Effector memory CD4-positive, alpha-beta T cell (primary cell): ENCODE measurements at places on chromosomes 13 and 19.

GRCh38 chr19:10478476-10478875 is 24.7 kb downstream of the KEAP1 start:
- no peak for DNase-seq

DNA sequence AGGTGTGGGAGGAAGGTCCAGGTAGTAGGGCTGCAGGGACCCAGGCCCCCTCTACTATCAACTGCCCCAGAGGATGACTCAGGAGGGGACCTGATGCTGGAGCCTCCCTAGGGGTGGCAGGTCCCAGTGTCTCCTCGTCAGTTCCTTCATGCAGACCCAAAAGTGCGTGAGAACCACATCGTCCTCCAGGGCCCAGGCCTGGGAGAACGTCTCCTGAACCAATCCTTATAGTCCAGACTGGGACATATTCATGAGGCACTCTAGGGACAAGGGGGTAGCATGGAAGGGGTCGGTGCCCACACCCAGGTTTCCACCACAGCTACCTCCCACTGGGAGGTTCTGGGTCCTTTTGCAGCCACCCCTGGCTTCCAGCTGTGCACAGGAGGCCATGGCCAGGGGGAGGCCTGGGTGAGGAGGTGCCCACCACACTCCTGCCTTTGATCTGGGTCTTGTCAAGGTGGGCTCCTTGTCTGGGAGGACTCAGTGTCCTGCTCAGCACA is 38.0 kb upstream of the TPM4 start:
- DNase-seq = no peak

DNA sequence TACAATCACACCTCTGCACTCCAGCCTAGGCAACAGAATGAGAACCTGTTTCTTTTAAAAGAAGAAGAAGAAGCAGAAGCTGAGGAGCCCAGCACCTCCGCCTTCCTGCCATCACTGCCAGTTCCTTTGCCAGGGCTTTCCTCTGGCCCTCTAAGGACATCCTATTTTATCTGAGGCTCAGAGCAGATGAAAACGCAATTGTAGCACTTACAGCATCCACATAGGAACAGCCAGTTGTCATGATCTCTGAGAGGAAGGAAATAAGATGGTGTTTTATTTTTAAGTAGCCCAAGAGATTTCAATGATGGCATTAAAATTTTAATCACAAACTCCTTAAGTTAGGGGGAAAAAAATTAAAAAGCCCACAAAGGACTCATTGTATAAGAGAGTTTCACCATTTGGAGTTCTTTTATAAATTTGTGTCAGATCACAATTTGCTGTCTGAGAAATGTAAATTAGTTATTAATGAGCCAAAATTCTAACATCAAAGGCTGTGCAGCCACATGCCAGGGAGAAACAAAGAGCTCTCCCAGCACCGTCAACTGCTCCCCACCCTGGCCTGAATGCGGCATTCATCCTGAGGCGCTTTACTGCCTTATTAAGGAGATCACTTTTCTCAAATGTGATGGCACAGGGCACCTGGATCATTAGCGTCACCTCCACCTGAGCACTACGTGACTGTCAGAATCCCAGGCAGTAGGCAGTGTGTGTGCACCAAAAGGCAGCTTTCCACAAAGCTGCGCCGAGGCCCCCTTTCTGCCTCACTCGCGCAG is 393.0 kb downstream of the FOXO1 start:
- DNase-seq = no peak

DNA sequence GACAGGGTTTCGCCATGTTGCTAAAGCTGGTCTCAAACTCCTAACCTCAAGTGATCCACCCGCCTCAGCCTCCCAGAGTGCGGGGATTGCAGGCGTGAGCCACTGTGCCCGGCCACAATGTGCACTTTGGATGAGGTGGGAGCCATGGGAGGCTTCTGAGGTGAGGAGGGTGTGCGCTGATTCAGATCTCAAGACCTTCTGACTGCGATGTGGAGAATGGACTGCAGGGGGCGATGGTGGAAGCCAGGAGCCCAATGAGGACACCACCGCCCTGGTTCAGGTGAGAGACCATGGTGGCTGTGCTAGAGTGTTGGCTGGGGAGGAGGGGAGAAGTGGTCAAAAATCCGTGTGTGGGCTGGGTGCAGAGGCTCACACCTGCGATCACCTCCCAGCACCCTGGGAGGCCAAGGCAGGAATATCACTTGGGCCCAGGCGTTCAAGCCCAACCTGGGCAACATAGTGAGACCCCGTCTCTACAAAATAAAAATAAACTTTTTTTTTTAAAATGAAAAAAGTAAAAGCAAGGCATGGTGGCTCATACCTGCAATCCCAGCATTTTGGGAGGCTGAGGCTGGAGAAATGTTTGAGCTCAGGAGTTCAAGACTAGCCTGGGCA is 5.6 kb downstream of the INAFM1 start:
- DNase-seq = no peak

DNA sequence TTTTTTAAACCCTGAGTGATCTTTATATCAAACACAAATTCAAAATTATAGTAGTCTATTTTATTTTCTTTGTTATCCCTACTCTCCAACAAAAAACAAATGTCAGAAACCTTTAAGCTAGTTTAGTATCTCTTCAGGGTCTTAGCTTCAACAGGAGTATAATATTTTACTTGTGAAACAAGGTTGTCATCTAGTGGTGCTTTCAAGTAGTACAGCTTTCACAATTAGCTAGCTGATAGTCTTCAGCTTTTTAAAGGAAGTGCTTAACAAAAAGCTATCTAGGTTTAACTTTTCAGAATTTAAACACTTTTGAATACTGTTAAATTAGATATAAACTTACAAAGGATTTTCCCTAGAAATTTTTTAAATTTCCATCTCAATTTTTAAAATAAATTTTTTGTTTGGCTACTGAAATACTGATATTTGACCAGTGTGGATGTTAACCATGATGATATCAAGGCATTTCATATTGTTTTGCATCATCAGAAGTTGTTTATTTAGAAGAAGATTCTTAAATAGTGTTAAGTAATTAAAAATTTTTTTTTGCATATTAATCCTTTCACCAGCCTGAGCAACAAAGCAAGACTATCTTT is 34.2 kb downstream of the TDRD3 start:
- DNase-seq = no peak

GRCh38 chr19:13986348-13986904 is 19.7 kb downstream of the RFX1 start:
- DNase-seq = peak; percentile 99

- DNase-seq = no peak
Measured at GRCh38 chr13:45385320-45385719, 32.9 kb downstream of the SLC25A30 start.

GRCh38 chr13:43026262-43026661 is 2.9 kb downstream of the DNAJC15 start:
- DNase-seq = no peak

DNA sequence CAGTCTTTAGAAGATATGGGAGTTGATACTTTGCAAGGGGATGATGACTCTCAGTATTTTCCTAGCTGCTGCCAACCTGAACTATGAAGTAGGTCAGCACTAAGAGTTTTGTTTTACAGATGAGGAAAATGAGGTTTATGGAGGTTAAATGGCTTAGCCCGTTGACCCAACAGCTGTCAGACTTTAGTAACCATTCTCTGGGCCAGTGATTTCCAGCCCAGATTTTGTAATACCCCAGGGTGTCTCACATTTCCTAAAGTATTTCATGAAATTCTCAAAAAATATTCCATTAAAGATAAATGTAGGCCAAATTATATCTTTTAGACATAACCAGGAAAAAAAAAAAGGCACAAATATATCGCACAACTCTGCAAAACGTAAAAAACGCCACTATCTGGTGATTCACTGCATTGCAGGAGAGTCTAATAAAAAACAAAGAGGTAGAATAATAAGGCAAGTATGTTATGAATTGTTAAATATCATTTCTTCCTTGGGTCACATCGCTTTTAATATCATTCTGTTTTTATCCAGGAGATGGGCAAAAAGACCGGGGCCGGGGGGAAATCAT is 112.5 kb downstream of the DACH1 start:
- no peak for DNase-seq

DNA sequence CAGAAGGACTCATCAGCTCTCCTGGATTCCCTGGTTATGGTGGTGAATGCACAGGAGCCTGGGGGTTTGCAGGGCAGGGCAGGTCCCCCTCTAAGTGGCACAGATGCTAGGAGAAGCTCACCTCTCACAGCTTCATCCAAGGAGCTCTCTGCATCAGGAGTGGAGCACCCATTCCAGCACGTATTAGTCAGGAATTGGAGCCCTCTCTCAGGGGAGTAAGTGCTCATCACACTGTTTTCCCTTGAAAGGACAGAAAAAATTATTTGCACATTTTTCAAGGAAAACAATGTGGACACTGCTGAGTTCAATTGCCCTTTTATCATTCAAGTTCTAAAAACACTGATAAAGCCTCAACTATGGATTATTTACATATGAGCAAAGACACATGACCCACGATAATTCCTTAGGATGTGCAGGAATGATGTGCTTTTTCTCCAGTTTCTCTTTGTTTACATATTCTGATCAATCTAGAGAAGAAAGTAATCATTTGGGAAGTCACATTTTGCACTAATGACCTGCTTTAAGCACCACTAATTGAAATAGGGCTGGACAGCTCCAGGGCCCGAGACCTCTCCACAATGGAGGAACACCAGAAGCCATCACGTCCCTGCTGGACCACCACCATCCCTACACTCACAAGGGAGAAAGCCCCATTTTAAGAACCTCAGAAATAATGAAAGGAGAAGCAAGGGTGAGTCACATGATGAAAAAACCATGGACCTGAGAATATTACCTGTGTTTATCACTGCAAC is 40.6 kb downstream of the SOHLH2 start:
- DNase-seq = no peak

- no peak for DNase-seq
Measured at GRCh38 chr13:31361673-31362072, 161.9 kb downstream of the B3GLCT start.

DNA sequence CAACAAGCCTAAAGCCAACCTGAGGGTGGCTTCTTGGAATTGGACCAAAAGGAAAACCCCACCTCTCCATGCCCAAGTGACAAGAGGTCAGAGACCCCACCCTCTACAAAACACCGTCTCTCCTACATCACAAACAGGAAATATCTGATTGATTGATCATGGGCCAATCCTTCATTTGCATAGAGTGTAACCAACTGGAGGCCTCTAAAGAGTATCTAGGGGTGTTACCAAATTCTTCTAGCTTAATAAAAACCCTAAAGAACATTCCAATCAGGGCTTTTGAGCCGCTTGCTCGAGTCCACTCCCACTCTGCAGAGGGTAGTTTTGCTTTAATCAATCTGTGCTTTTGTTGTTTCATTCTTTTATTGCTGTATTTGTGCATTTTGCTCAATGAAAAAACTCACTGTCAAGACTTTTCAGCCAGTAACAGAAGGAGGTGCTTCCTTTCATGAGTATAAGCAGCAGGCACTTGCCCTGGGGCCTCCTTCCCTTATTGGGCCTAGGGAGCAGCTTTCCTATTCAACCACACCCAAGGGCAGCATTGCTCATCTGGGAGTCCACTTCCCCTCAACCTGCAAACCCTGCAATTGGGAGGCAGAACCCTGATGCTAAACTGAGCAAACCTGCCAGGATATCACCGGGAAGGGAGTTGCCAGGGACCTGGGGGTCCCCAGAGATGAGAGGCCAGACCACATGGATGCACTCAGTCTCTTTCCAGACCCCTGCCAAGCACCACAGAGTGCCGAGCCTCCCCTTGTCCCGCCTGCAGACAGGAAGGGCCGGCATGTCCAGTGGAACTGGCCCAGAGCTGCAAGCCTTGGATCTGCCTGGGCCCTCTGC is 154.3 kb upstream of the VSTM2B start:
- DNase-seq = no peak

DNA sequence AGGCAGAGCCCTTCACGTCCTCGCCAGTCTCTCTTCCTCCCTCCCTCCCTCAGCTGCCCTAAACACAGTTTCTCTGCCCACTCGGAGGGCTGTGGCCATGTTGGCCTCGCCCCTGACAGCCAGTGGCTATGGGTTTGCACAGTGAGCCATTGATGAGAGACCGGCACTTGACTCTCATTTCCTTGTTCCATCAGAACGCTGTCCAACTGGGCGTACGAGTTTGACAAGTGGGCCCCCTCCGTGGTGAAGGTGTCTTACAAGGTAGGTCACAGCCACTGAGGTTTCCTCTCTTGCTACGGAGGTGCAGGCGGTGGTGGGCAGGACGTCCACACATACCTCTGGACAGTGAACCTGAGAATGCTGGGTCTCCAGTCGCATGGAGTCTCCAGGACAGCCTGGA is 57.9 kb downstream of the SMARCA4 start:
- no peak for DNase-seq

- no peak for DNase-seq
Measured at GRCh38 chr19:31597616-31598015, 248.4 kb upstream of the TSHZ3 start.

DNA sequence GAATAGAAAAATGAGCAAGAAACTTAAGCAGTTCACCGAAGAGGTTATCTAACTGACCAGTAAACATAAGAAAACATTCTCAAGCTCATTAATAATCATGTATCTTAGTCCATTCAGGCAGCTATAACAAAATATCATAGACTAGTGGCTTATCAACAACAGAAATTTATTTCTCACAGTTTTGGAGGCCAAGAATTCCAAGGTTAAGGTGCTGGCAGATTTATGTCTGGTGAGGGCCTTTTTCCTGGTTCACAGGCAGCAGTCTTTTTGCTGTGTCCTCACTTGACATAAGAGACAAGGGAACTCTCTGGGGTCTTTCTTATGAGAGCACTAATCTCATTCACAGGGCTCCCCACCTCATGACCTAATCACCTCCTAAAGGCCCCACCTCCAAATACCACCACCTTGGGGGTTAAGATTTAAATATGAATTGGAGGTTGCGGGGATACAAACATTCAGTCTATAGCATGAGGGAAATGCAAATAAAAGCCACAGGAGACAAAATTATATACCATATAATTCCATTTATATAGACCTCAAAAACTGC is 123.6 kb downstream of the ZAR1L start:
- no peak for DNase-seq

DNA sequence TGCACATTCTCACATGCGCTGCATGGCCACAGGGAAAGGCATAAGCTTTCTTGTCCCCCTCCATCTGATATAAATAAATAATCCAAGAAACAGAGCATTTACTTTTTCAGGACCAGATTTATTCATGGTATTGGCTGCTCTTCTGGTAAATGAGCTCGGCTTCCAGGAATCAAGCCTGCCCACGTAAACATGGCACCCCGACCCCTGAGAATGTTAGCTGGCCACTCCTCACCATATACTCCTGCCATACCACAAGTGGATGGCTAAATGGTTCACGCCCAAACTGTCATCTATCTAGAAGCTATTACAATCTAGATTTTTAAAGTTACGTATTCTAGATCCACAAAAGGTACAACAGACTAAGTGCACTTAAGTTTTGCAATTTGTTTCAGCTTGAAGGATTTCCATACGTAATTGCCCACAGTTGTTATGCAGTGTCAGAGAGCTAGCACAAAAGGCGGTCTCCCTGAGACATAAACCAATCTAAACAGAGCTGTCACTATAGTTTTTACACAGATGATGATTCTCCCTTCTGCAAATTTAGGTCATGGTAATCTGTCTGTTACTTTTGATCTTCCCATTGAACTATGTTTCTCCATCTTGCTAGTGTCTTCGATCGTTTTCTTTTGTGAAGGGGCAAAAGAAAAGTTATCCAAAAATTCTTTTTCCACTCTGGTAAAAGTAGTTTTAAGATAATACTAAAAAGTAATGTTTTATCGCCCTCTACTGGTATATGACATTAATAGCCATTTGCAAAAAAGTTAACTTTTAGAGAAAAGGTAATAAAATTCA is 16.2 kb upstream of the FOXO1 start:
- DNase-seq = no peak
